ENCODE measurements at places on chromosomes 7 and 10. TPM values are rescaled to one million over a fixed set of nuclear protein-coding genes. Genes with fewer than 3 reads are reported as not detected.
A peak's percentile ranks its signal among the peaks of the same experiment; 100 is the strongest.

DNA sequence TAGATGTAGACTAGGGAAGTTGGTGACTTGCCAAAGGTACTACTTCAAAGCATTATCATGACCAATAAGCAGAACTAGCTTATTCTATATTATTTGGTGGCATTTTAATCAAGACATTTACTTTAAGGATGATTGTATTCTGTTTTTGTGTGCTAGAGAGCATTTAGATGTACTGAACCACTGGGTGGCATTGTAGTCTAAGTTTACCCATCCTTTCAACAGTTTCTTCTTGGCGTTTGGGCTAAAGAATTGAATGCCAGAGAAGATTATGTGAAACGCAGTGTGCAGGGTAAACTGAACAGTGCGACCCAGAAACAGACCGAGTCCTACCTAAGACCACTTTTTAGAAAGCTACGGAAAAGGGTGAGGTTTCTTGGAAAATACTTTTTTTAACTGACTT lies 26.8 kb downstream of the PRPF18 start:
- DNase-seq = no peak

GRCh38 chr10:919481-919880 lies 12.0 kb downstream of the LARP4B start:
- DNase-seq = no peak

GRCh38 chr7:28808796-28809533 lies 149.2 kb downstream of the TRIL start:
- no peak for DNase-seq

GRCh38 chr7:37434529-37434928 lies 14.1 kb downstream of the ELMO1 start:
- no peak for DNase-seq

DNA sequence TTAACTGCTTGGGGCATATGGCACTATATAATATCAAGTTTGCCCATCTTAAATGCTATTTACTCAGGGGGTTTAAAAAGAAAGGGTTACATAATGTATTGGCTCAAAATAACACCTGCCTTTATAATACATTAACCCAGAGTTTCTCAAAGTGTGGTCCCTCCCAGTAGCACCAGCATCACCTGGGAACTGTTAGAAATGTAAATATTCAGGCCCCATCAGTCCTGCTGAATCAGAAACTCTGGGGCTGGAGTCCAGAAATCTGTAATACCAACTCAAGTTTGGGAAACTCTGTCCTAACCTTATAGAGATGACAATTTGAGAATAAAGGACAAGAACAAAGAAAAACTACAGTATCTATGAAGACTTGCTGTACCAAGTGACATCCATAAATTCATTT lies 270.7 kb downstream of the PARD3 start:
- no peak for DNase-seq

- DNase-seq = no peak
Observed at GRCh38 chr10:109945473-109946177, 22.3 kb upstream of the XPNPEP1 start.

DNA sequence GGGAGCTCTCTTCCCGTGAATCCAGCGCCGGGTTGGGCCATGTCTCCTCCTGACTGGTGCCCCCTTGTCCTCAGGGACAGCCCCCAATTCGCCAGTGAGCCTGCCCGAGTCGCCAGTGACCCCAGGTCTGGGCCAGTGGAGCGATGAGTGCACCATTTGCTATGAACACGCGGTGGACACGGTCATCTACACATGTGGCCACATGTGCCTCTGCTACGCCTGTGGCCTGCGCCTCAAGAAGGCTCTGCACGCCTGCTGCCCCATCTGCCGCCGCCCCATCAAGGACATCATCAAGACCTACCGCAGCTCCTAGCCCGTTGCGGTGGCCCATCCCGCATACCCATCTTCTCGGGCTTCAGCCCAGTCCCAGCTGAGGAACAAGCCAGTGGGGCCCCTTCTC lies 96.6 kb downstream of the NEURL1 start:
- no peak for DNase-seq

GRCh38 chr10:127648885-127649284 lies 88.1 kb upstream of the FOXI2 start:
- no peak for DNase-seq

DNA sequence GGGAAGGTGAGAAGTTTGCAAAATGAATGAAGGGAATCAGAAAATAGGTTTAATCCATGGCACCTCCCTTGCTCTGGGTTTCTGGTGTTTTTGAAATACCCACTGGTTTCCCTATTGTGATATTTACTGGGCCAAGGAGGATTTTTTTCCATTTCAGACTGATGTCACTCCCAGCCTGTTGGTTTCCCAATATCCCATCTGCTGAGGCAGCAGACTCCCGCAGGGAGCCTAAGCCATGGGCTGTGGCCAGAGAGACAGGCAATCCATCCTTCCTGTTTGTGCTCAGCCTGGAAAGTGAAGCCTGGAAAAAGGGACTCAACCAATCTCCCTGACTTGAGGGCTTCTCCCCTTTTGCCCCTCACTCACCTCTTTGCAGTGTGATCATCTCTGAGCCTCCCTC lies 22.8 kb downstream of the FAM107B start:
- no peak for DNase-seq

DNA sequence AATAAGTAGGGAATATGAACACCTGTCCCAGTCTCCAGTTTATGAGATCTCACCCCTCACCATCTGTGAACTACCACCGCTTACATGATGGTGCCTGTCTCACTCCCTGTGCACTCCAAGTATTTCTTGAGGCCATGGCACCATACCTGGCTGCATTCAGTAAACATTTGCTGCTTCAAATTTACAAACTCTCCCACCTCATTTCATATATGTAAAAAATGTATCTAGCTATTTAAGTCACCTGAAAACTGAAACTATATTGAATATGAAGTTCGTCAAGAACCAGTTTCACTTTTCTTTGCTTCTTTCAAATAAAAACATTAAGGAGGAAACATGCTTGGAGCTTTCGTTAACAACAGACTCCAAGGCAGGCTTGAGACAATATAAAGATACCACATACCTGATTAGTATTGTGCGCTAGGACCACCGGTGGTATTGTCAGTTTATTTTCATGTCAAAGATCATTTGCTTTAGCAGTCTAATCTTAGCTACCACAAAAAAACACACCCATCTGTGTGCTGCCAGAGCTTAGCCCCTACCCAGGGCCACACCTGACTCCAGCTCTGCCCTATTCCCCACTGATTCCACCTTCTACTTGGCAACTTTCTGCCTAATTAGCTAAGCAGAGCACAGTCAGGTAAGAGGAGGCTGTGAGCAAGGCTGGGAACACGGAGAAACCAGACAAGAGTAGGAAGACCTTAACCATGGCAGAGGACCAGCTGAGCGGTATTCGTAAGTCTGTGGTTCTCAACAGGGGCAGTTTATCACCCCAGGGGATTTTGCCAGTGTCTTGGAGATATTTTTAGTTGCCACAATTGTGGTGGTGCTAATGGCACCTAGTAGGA lies 92.0 kb downstream of the ZFAND4 start:
- DNase-seq = no peak

DNA sequence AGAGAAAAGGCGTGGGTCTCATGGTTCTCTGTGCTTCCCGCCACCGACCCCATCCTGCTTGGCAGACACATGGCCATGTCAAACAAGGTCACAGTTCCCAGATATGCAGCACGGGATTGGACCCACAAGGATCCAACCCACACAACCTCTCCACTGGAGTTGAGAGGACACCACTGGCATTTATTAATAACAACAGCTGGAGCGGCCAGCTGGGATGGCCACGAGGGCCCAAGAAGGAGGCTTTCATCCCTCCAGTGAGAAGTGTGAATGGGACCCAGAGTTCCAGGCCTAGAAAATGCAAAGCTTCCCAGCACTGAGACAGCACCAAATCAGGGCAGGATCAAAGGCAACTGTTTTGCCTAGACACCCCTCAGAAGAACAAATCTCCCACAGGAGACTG lies 31.5 kb downstream of the FGFR2 start:
- no peak for DNase-seq

GRCh38 chr7:7490003-7490402 lies 45.7 kb downstream of the COL28A1 start:
- DNase-seq = no peak

GRCh38 chr7:90701771-90702170 lies 105.7 kb downstream of the CDK14 start:
- no peak for DNase-seq

DNA sequence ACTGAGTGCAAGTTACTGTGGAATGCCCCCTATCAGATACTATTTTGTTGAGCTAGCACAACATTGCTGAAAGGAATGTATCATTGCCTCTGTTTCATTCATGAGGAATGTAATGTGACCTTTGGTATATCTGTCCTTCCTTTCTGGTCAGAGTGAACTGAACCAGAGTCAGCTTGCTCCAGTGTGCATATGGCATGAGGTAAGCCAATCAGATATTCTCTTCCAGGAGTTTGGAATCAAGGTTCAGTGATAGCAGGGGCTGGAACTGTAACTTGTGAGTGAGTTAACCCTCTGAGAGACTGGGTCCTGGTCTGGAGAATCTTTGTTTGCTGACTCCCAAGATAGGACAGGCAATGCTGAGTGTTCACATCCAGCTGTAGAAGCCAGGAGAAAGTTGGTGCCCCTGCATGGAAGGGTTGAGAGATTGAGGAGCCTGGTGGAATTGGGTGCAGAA lies 45.3 kb upstream of the OSBPL3 start:
- DNase-seq = no peak

- no peak for DNase-seq
Observed at GRCh38 chr7:99619571-99620130, 2.9 kb downstream of the ZSCAN25 start.

GRCh38 chr10:132279873-132280645 lies 27.7 kb downstream of the STK32C start:
- no peak for DNase-seq

DNA sequence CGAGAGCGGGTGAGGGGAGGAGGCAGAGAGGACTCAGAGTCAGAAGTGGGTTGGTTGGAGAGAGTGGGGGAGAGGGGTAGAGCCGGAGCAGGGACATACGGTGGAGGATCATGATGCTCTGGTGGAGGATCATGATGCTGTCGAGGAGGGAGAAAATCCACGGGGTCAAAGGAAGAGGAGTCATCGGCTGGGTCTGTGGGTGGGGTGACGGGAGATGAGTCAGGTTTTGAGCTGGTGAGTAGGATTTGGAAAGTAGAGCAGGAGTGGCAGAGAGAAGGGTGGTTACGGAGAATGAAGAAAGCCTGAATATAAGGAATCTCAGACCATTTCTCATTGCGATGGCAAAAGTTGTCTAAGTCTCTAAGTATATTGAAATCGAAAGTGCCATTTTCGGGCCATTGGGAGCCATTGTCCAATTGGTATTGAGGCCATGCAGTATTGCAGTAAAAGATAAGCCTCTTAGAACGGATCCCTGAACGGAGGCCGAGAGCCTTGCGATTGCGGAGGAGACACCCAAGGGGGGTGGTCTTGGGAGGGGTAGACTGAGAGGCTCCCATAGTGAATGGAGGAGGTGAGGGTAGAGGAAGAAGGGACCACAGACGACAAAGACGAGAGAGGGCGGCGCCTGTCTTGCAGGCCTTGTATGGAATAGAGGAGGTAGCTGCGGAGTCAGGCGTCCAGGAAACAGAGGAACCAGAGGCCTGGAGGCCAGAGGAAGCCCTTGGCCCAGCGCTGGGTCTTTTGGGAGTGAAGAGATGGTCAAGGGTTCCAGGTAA lies 23.8 kb downstream of the SCIN start:
- DNase-seq = no peak

GRCh38 chr10:32413513-32413912 lies 32.4 kb upstream of the CCDC7 start:
- peak; percentile 39 for DNase-seq

- DNase-seq = no peak
Observed at GRCh38 chr7:18541181-18541870, 45.8 kb downstream of the HDAC9 start.

DNA sequence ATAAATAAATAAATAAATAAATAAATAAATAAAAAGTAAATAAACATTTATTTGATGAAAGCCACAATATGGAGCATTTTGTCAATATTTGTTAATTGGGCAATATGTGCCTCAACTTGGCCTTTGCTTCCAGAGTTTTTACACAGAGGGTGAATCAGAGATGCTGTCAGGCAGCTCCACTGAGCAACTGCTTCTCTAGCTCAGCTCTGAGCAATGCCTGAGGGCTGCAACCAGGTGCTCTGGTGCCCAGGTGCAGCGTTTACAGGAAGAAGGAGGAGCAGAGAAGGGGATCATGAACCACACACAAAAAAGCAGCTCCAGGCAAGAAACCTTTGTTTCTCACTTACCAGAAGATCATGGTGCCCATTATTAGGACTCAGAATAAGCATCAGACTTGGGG lies 876.2 kb upstream of the AUTS2 start:
- no peak for DNase-seq

GRCh38 chr10:2978574-2979273 lies 88.6 kb upstream of the PFKP start:
- no peak for DNase-seq

GRCh38 chr10:131555406-131555805 lies 243.9 kb upstream of the TCERG1L start:
- DNase-seq = no peak

DNA sequence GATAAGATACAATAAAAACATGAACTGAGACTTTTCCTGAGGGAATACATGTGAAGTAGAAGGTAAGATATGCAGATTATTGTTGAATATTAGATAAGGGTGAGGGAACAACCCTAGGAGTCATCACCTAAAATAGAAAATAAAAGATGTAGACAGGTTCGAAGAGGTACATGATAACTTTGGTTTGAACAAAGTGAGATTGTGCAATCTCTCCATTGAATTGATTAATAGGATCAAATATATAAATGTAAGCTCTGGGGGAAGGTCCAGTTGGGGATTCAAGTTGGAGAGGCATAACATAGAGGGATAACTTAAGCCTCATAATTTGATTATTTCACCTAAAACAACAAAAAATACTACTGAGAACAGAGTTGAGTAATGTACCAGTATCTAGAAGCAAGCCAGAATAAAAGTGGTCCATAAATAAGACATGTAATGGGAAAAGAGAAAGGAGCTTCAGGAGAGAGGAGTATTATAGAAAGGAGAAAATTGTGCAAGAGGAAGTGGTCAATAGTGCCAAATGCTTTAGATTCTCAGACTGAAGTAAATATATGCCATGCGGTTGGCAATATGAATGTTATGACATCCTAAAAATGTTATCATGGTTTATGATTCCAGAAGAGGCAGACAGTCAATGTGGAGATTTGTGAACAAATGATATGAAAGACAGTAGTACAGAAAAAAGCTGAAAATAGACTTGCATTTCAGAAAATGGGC lies 282.3 kb upstream of the CHRM2 start:
- no peak for DNase-seq

Gene TMEM229A
- not detected for polyA plus RNA-seq

Gene CHST12
- 14.1 TPM for polyA plus RNA-seq

Gene CCDC146
- polyA plus RNA-seq = 2.4 TPM

Gene TMEM213
- polyA plus RNA-seq = 0.21 TPM

Gene SGCE
- 1.8 TPM for polyA plus RNA-seq

Gene ZNF727
- polyA plus RNA-seq = not detected

Gene UPK3BL2
- polyA plus RNA-seq = 0.86 TPM

Gene SLC26A5
- polyA plus RNA-seq = not detected

Gene EGR2
- 0.27 TPM for polyA plus RNA-seq

Gene ETV1
- polyA plus RNA-seq = not detected

Gene LLCFC1
- polyA plus RNA-seq = not detected

Gene SNX10
- 25.5 TPM for polyA plus RNA-seq

Gene MYL7
- polyA plus RNA-seq = not detected

Gene FGFR2
- polyA plus RNA-seq = 0.32 TPM

Gene PMS2
- 9.1 TPM for polyA plus RNA-seq

Gene PTPRZ1
- polyA plus RNA-seq = not detected
